DMS153 (cell line): ENCODE measurements at places on chromosomes 2 and 18.

- no peak for DNase-seq
These were observed 226.9 kb downstream of the MYO3B start for GRCh38 chr2:170404846-170405245.

- no peak for DNase-seq
These were observed 22.0 kb upstream of the SERPINB12 start for GRCh38 chr18:63520053-63520685.

DNA sequence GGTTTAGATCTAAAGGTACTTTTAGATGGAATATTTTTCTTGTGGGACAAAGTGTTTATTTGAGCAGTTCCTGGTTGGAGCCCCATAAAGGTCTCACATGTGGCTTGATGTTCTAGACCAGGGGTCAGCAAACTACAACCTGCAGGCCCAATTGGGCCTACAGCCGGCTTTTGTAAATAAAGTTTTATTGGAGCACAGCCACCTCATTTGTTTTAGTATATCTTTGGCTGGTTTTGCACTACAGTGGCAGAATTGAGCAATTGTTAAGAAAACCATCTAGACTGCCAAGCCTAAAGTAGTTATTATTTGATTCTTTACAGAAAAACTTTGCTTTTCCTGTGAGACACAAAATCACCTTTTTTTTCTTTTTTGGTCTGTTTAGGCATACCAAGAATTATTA is 41.6 kb downstream of the NDC80 start:
- DNase-seq = no peak

DNA sequence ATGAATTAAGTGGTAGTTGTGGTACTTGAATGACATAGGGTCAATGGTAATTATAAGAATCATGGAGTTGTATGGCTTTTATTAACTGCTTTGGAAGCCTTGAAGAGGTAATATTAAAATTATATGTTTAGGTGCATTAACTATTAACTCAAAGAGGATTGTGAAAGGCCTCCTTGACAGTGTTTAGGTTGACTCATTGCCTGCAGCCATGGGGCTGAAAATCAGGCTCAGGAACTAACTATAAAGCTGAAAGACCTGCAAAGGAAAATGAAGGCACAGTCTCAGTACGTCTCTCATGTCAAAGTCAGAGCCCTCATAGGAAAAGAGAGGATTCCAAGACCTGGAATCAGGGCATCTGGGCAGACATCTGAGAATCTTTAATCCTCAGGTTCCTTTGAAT is 31.0 kb downstream of the CACNB4 start:
- no peak for DNase-seq

DNA sequence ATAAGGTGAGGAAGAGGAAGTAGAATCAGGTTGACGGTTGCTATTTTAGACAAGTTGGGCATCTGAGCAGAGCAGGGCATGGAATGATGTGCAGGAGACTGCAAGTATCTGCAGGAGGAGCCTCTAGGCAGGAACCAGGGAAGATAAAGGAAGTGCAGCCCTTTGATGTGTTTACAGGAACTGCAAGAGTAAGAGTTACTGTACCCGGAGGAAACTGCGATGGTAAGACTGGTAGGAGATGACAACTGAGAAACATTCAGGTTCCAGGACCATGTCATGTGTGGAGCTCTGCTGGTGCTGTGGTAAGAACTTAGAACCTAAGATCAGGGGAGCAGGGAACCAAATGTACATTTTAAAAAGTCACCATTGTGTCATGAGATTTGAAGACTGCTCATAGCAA is 134.3 kb upstream of the STON1 start:
- no peak for DNase-seq
